Activated CD4-positive, alpha-beta T cell treated with anti-CD3 and anti-CD28 coated beads, Interleukin-2, amount 10 ng/mL, durations not matched to agents 24 days and 14 days (primary cell): ENCODE measurements at places on chromosomes 2 and 18.

DNA sequence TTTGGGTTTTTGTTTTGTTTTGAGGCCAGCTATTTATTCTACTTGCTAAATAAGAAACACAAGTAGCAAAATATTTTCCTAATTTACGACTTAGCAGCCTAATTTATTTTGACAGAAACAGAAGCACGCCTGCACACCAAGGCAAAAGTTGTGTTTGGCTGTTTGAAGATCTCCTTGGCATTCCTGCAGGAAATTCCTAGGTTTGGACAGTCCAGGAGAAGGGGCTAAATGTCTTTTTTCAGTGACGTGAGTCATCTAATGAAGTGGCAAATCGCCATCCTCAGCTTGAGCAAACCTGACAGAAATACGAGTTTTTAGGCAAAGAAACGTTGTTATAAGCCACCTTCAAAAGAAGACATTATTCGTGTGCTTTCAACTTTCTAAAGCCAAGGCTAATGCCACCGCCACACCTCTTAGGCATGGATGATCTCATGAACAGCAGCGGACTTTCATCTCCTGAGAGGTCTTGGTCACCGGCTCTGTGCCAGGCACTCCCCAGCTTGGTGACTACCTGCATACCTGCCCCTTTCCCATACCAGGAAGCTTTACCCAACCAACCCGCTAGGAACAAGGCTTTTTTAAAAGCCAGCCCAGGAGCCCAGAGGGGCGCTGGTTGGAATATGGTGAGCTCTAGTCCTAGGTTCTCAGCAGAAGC is 30.9 kb downstream of the STK39 start:
- H3K27ac ChIP-seq, result no peak overlapping the region
- DNase-seq, result no peak
- H3K27me3 ChIP-seq, result no peaks in the 10 kb centered on the region
- no peak overlapping the region for H3K4me3 ChIP-seq
- peaks cover 24% of the 10 kb centered on the region for H3K4me1 ChIP-seq
- peaks cover 15% of the 10 kb centered on the region for H3K36me3 ChIP-seq

GRCh38 chr2:11571170-11571569 is 37.3 kb downstream of the GREB1 start:
- no peaks in the 10 kb centered on the region for H3K4me1 ChIP-seq
- H3K36me3 ChIP-seq, result no peaks in the 10 kb centered on the region
- peaks cover 7% of the 10 kb centered on the region for H3K27me3 ChIP-seq
- no peak overlapping the region for H3K4me3 ChIP-seq

- H3K4me3 ChIP-seq, result no peak overlapping the region
- DNase-seq, result no peak
- no peak overlapping the region for H3K27ac ChIP-seq
Observed at GRCh38 chr2:55732854-55733253, 39.2 kb upstream of the PNPT1 start.

- H3K4me3 ChIP-seq, result no peak overlapping the region
- H3K4me1 ChIP-seq, result no peaks in the 10 kb centered on the region
- no peak for DNase-seq
- H3K27me3 ChIP-seq, result peaks cover 9% of the 10 kb centered on the region
Observed at GRCh38 chr18:74436158-74436769, 20.8 kb downstream of the DIPK1C start.

DNA sequence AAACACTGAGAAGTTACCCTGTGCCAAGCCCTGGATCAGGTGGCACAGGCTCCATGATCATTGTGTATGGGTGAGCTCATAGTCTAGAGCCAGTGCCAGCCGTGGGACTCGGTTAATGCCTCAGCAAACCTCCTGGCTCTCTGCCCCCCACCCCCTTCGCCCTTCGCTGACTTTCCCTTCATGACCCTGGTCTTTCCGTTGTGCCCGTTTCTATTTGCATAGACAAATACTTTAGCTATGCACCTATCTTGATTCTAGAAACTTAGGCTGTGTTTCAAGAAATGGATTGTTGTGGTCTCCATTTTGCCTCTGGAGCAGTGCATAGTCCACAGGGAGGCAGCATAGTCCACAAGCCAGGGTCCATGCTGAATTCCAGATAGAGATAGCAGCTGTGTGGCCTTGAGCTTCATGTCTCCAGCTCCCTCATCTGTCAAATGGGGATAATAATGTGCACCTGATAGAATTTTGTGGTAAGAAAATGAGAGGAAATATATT is 44.8 kb upstream of the KDM3A start:
- H3K4me1 ChIP-seq, result peaks cover 15% of the 10 kb centered on the region
- no peak overlapping the region for H3K27ac ChIP-seq
- peak; percentile 56 for DNase-seq
